SW 1271 (cell line): ENCODE measurements at places on chromosomes 13 and 19.
A peak's percentile ranks its signal among the peaks of the same experiment; 100 is the strongest.

- no peak for DNase-seq
These were observed 27.3 kb upstream of the GPI start for GRCh38 chr19:34337739-34338138.

DNA sequence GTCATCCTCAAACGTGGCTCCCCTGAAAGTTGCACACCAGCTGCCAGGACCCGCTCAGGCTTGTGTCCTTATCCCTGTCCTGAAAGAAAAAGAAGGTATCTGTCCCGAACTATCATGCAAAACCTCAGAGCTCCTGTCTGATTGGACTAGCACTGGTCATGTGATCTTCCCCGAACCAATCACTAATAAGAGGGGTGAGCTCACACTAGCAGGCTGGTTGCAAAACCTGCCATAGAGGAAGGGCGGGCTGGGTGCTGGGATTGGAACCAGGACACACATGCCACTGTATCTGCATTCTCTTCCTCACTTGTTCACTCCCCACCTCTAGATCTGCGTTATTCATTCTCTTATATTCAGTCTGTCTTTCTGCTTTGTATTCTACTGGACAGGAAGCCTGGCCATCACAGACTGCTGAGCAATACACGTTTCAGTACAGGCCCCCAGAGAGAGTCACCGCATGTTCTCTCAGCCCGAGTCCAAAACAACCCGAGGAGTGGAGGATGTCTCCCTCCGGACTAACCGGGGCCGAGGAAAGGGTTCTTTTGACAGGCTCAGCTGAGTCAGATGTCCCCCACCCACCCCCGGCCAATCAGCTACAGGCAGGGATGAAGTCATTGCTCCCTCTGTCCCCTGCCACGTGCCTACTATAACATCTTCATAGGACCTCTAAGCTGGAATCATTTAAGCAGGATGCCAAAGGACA is 97.7 kb downstream of the SIPA1L3 start:
- no peak for DNase-seq

DNA sequence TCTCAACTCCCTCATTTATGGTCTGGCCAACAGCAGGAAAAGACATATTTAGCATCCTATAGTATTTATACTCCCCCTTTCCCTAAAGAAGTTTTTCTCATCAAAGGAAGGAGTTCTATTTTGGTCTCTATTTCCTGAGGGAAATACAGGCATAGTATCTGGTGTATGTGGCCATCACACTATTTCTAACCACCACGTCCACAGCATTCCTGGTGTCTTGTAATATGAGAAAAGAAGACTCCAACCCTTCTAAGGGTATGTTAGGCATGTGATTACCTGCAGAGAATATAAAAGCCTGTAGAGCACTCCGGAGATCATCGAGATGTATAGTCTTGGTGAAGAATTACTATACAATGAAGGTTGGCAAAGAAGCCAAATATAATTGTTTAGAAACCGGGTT is 137.4 kb downstream of the VWA8 start:
- DNase-seq = no peak

DNA sequence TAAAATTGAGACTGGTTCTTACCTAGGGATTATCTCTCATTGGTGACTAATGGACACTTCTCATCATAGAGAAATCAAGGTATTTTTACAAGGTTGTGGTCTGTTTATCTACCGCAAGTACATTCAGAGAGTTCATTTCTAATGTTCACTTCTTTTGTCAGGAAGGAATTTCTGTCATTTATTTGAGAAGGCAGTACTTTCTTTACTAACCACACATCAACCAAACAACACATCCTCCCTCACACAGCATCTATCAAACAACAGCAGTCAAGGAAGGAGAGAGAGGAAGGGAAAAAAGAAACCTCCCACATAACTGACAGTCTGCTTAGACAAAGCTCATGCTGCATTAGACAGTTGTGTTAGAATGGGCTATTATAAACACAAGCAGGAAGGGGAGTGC is 182.3 kb upstream of the KLF12 start:
- DNase-seq = no peak

GRCh38 chr13:77810878-77811277 is 107.8 kb downstream of the EDNRB start:
- no peak for DNase-seq

GRCh38 chr19:56114778-56115110 is 6.4 kb downstream of the ZNF787 start:
- no peak for DNase-seq

DNA sequence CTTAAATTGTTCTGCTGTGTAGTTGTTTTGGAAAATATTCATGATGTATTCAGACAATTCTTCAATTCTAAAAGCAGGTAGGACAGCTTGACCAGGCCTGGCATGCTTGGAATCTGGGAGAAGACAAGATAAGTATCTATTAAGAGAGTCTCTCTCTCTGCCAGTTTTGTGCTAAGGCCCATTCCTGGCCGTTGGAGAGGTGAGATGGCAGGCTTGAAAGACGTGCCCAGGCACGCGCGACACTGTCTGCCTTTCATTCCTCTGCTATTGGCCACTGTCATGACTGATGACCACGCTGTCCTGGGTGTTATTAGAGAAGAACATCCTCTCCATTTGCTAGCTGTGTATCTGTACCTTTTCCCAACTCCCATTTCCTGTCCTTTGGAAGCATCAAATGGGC is 90.3 kb downstream of the LHFPL6 start:
- no peak for DNase-seq

DNA sequence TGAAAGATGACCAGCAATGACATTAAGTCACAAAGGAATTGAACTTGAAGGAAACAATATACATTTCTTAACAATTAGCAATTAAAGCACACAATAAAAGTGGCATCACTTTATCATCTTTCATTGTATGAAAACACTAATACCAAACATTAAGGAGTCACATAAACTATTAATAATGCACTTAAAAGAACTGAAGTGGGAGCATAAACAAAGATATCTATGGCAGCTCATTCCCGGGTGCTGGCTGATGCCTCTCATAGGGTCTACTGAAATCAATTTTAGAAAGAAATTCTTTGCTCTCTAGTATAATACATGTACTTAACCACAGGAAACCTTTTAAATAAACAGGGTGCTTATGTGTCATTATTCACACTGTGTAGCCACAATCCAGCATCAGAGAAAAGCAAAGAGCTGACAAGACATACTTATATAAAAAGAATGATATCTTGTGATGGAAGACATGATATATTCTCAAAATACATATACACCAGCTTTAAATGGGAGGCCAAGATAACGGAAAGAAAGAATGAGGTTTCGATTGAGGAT is 1207.8 kb downstream of the EFNB2 start:
- DNase-seq = no peak

DNA sequence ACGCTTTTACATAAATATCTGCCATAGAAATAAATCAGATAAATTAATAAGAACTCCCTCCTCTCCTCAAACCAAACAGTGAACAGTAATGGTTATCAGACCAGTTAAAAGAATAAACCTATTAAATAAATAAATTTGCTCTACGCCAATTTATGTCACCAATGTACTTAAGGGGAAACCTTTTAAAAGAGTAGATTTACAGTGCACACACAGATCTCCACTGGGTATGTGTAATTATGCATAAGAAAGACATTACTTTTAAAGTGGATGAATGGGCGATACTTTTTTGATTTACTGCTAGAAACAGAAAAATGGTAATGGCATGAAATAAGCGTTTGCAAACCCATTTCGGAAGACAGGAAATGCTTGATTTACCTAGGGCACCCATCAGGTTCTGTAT is 34.9 kb upstream of the C19orf12 start:
- no peak for DNase-seq

DNA sequence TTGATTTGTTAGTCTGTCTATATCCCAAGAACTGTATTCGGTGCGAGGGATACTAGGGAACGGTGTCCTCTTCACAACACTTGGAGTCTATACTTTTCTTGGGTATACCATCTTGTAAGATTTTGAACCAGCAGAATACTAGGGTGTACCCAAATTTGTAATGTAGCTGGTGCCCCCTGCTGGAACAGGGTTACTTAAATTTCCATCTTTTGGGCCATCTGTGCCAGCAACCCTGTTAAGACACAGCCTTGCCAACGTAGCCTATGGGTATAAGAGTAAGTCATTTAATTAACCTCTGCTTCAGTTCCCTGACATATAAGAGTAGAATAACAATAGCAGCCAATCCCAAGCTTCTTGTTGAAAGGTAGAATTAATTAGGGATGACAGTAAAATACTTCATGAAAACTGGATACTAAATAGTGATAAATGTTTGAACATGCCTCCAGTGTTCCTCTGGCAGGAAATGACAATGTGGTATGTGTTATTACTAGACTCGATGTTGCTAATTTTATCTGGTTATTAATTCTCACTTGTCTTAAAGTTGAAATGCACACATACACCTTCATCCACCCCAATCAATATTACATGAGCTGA is 607.6 kb downstream of the FGF9 start:
- DNase-seq = peak; percentile 19

DNA sequence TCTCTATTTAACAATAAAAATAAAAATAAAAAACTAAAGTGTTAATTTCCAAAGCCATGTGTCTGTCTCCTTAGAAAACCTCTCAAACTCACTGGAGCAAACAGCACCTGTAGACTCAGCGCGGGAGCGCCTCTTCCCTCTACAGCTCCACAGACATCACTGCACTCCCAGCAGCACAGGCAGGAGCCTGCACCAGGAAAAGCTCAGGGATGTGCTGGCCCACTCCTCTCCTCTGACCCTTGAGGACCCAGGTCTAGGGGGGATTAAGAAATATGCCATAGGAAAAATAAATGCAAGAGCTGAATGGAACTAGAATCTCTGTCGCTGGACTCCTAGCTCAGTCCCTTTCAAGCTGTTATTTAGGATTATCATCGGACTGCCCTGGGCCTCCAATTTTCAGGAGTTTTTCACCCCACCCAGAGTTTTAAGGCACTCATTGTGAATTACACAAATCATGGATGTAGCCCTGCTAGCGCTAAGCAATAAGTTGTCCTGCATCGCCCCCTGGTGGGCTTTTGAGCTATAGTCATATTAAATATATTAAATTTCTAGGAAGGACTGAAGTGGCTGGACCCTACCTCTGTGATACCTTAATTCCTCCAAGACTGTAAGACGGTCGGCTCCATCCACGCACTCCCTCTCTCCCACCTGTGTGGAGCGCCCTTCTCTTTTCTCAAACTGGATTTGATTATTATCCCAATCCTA is 333.9 kb downstream of the UQCRFS1 start:
- peak; percentile 64 for DNase-seq

DNA sequence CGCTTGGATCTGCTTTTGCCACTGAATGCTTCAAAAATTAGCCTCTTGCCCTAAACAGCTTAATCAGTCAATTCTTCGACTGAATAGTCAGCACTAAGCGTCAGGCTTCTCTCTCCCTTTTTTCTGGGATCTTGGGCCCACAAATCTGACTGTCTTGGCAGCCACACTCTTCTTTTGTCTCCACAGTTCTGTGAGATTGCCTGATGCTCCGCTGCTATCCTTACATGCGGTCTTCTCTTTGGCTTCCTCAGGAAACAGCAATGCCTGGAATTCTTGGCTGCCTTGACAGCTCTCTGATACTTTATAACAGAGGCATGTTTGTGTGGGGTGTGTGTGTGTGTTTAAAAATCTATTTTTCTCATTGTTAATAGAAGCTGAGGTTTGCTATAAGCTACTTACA is 32.6 kb downstream of the ERCC5 start:
- DNase-seq = no peak

DNA sequence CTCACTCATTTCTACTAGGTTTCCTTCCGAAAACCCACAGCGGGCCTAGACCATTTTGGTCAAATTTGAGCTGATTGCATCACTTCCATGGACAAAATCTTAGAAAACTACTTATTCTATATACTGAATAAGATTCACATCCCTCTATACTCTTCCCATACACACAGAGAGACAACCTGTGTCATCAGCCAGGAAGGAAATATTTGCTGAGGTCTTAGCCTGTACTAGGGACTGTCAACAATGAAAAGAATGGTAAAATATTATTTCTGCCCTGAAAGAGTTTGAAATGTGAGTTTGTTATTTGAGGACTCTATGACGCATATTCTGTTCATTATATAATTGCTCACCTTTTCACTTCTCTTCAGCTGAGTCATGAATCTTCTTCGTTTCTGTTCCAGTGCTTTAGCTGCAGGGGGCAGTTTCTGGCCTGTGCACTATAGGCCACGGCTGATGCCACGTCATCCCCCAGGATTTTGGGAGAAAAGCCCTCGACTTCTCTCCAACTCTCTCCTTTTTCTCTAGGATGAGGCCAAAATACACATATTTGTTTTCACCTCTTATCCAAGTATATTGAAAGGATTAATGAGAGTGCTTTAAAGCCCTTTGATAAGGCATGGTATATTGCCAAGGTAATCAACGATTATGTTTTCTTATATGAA is 47.7 kb downstream of the GSX1 start:
- no peak for DNase-seq

DNA sequence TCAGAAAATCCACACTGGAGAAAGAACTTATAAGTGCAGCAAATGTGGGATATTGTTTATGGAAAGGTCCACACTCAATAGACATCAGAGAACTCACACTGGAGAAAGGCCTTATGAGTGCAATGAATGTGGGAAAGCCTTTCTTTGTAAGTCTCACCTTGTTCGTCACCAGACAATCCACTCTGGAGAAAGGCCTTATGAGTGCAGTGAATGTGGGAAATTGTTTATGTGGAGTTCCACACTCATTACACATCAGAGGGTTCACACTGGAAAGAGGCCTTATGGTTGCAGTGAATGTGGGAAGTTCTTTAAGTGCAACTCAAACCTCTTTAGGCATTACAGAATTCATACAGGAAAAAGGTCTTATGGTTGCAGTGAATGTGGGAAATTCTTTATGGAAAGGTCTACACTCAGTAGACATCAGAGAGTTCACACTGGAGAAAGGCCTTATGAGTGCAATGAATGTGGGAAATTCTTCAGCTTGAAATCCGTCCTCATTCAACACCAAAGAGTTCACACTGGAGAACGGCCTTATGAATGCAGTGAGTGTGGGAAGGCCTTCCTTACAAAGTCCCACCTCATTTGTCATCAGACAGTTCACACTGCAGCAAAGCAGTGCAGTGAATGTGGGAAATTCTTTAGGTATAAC is 12.0 kb upstream of the ZNF548 start:
- DNase-seq = no peak

- DNase-seq = no peak
These were observed 216.1 kb upstream of the TMTC4 start for GRCh38 chr13:100890645-100891044.

DNA sequence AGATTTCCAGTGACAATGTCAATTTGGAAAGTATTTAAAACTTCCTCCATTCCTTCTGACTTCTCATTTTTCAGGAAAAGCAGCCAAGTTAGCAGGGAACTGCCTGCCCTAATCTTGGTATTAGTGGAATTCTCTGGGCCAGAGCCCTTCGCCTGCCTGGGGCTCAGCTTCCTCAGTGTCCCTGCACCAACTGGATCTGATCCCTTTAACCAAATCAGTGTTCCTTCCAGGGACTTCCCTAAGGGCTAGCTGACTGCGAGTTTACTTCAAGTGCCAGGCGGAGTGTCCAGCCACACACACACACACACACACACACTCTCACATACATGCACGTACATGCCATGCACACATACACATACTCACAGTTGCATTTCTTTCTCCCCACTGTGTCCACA is 20.0 kb downstream of the RAB20 start:
- DNase-seq = no peak

DNA sequence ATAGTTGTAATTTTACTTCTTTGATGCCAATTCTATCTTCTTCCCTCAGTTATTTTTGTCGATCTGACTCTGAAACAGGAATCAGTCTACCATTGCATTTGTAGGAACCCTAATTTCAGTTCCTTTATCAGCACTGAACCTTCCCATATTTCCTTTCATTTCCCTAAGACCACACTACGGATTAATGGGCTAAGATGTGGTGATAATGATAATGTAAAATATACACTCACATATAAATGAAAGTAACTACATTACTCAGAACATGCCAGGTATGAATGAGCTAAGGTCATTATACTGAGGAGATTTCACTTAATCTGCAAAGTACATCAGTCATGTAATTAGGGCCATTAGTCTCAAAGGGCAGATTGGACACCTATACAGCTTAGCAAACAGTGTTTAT is 60.2 kb upstream of the RFC3 start:
- no peak for DNase-seq
